ENCODE measurements at places on chromosomes 6 and 20. TPM values are rescaled to one million over a fixed set of nuclear protein-coding genes. Genes with fewer than 3 reads are reported as not detected.

Gene NT5E
- 0.62 TPM for total RNA-seq

DNA sequence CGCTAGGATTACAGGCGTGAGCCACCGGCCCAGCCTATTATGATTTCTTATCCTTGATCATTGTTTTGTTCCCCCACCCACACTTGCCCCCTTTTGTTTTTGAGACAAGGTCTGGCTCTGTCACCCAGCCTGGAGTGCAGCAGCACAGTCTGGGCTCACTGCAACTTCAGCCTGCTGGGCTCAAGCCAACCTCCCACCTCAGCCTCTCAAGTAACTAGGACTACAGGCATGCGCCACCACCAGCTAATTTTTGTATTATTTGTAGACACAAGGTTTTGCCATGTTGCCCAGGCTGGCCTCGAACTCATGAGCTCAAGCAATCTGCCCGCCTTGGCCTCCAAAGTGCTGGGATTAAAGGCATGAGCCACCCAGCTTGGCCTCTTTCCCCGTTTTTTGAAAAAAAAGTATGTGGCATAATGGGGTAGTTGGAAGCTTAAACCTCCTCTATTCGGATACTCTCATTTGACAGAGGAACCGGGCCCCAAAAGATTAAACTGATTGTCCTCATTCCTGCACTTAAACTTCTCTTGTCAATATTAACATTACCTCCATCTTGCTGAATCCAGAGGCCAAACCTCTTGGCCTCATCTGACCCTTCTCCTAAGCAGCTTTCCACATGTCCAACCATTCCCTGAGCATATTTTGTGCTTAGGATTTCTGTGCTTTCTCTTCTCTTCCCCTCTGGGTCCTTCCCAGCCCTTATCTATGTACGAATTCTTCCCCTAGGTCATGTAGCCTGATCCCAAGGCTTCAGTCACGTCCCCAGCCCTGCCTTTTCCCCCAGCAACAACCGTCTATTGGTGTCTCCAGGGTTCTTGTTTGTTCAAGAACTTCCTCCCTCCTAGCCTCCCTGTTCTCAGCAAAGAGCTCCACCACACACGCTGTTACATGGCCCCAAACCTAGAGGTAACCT, 6.1 kb upstream of the EZR start:
- H3K36me3 ChIP-seq, result no peaks in the 10 kb centered on the region
- no peak for DNase-seq
- no peak overlapping the region for H3K27ac ChIP-seq
- H3K27me3 ChIP-seq, result no peaks in the 10 kb centered on the region
- peaks cover 7% of the 10 kb centered on the region for H3K4me1 ChIP-seq

- H3K27ac ChIP-seq, result no peak overlapping the region
- no peak for DNase-seq
- H3K4me1 ChIP-seq, result peaks cover 6% of the 10 kb centered on the region
- H3K4me3 ChIP-seq, result no peak overlapping the region
- H3K36me3 ChIP-seq, result no peaks in the 10 kb centered on the region
- H3K27me3 ChIP-seq, result no peaks in the 10 kb centered on the region
These were observed 212.2 kb downstream of the ARHGAP18 start for GRCh38 chr6:129497481-129498441.

Gene POM121L2
- total RNA-seq, result not detected

Gene CENPQ
- total RNA-seq, result 1.3 TPM

Gene OR2B6
- total RNA-seq, result not detected

Gene KPNA5
- total RNA-seq, result 28.4 TPM

GRCh38 chr20:42703744-42704143, 486.0 kb downstream of the PTPRT start:
- H3K27ac ChIP-seq, result no peak overlapping the region
- H3K27me3 ChIP-seq, result no peaks in the 10 kb centered on the region
- H3K36me3 ChIP-seq, result no peaks in the 10 kb centered on the region
- DNase-seq, result no peak

DNA sequence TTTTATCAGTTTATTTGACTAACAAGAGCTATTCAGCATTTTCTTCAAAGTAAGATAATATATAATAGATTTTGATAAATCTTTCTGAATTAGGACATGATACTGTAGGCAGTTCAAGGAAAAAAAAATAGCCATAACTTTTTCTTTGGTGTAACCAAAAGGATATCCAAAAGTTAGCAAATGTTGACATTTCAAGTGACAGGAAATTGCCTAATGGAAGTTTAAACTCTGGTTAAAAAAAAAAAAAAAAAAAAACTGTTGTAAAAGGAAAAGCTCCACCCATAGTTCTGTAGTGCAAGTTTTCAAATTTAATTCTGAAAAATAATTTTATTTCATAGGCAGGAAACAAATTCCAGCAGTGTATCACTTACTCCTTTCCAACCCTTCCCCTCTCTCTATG, 18.8 kb downstream of the HEBP2 start:
- no peak overlapping the region for H3K4me3 ChIP-seq
- H3K27me3 ChIP-seq, result no peaks in the 10 kb centered on the region
- H3K4me1 ChIP-seq, result no peaks in the 10 kb centered on the region
- DNase-seq, result no peak
- H3K36me3 ChIP-seq, result peaks cover 16% of the 10 kb centered on the region

DNA sequence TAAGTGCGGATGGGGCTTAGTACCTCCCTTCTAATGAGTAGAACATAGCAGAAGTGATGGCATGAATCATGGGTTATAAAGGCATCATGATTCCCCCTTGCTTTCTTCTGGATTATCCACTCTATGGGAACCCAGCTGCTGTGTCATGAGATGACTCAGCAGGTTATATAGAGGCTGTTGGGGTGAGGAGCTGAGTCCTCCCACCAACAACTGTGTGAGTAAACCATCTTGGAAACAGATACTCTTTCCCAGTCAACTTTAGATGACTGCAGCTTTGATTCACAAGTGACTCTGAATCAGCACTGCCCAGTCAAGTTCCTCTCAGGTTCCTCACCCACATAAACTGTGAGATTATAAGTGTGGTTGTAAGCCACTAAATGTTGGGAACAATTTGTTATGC, 46.3 kb downstream of the FAM83B start:
- H3K36me3 ChIP-seq, result no peaks in the 10 kb centered on the region
- no peaks in the 10 kb centered on the region for H3K4me1 ChIP-seq
- no peak overlapping the region for H3K27ac ChIP-seq
- H3K27me3 ChIP-seq, result no peaks in the 10 kb centered on the region

Gene CCN6
- not detected for total RNA-seq

GRCh38 chr6:111975466-111975865, 78.4 kb upstream of the CCN6 start:
- H3K27ac ChIP-seq, result no peak overlapping the region
- H3K27me3 ChIP-seq, result no peaks in the 10 kb centered on the region
- H3K4me3 ChIP-seq, result no peak overlapping the region
- H3K4me1 ChIP-seq, result peaks cover 37% of the 10 kb centered on the region
- DNase-seq, result no peak

Gene SLC4A11
- total RNA-seq, result 0.52 TPM

Measured in CD4-positive, CD25-positive, alpha-beta regulatory T cell (primary cell).